ENCODE measurements at places on chromosomes 4 and X.

- no peaks in the 10 kb centered on the region for H3K27me3 ChIP-seq
- peaks cover 4% of the 10 kb centered on the region for H3K4me1 ChIP-seq
- H3K36me3 ChIP-seq = peaks cover 7% of the 10 kb centered on the region
- no peak overlapping the region for H3K4me3 ChIP-seq
- no peak for DNase-seq
Observed at GRCh38 chrX:18895189-18895951, 88.5 kb downstream of the PHKA2 start.

DNA sequence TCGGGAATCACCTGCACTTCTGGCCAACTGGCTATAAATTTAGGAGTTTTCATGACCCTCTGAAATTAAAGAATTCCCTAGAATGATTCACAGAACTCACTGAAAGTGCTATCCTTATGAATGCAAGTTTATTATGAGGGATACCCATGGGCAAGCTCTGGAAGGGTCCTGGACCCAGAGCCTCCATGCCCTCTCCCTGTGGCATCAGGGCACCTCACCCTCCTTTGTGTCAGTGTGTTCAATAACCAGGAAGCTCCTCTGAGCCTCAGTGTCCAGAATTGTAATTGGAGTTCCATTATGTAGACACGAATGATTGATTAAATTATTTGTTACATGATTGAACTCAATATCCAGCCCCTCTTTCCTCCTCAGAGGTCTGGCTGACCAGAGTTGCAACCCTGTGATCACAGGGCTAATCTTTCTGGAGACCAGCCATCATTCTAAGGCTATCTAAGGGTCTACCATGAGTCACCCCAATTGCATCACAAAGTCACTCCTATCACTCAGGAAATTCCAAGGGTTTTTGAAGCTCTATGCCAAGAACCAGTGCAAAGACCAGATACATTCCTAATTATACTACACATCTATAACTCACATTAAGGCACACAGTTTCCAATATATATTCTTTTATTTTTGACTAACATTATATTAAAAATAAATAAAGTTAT is 8.9 kb downstream of the ANXA3 start:
- peaks cover 10% of the 10 kb centered on the region for H3K36me3 ChIP-seq
- peaks cover 62% of the 10 kb centered on the region for H3K4me1 ChIP-seq
- peak overlapping the region; percentile 90 for H3K27ac ChIP-seq
- no peak overlapping the region for H3K4me3 ChIP-seq
- no peak for DNase-seq
- no peaks in the 10 kb centered on the region for H3K27me3 ChIP-seq

GRCh38 chr4:78155616-78156105 is 98.5 kb downstream of the FRAS1 start:
- no peak overlapping the region for H3K27ac ChIP-seq
- H3K36me3 ChIP-seq = peaks cover 6% of the 10 kb centered on the region
- H3K27me3 ChIP-seq = no peaks in the 10 kb centered on the region
- H3K4me3 ChIP-seq = no peak overlapping the region

GRCh38 chrX:69280933-69281332 is 115.7 kb upstream of the PJA1 start:
- no peak for DNase-seq
- no peak overlapping the region for H3K4me3 ChIP-seq
- H3K27ac ChIP-seq = no peak overlapping the region
- peaks cover 33% of the 10 kb centered on the region for H3K4me1 ChIP-seq

GRCh38 chr4:169618286-169618685 is 2.1 kb upstream of the CLCN3 start:
- H3K36me3 ChIP-seq = no peaks in the 10 kb centered on the region
- H3K27ac ChIP-seq = peak overlapping the region; percentile 100
- no peak overlapping the region for H3K4me3 ChIP-seq
- H3K27me3 ChIP-seq = no peaks in the 10 kb centered on the region

GRCh38 chr4:26885912-26886274 is 25.3 kb downstream of the STIM2 start:
- H3K27ac ChIP-seq = no peak overlapping the region
- H3K36me3 ChIP-seq = peaks cover 12% of the 10 kb centered on the region
- H3K27me3 ChIP-seq = no peaks in the 10 kb centered on the region
- no peak for DNase-seq

All from mesothelial cell of epicardium (in vitro differentiated cells).